Activated T-helper 1 cell treated with anti-CD3 and anti-CD28 coated beads, Interleukin-2, amount 50 U/mL, for 16 hours (primary cell): ENCODE measurements at places on chromosomes 16 and 17.

- no peak for DNase-seq
Observed at GRCh38 chr16:3088450-3088849, 10.6 kb downstream of the ZSCAN10 start.

DNA sequence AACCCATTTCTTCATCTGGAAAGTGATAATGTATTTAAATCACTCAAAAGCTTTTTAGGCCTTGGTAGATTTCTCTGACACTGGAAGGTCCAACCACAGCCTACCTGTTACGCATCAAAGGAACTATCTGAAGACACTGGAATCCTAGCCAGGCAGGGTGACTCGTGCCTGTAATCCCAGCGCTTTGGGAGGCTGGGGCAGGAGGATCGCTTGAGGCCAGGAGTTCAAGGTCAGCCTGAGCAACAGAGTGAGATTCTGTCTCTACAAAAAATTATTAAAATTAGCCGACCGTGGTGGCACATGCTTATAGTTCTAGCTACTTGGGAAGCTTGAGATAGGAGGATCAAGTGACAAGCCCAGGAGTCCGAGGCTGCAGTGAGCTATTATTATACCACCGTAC lies 18.4 kb upstream of the G6PC1 start:
- no peak for DNase-seq

GRCh38 chr16:67161595-67162058 lies 1.9 kb downstream of the FBXL8 start:
- no peak for DNase-seq

DNA sequence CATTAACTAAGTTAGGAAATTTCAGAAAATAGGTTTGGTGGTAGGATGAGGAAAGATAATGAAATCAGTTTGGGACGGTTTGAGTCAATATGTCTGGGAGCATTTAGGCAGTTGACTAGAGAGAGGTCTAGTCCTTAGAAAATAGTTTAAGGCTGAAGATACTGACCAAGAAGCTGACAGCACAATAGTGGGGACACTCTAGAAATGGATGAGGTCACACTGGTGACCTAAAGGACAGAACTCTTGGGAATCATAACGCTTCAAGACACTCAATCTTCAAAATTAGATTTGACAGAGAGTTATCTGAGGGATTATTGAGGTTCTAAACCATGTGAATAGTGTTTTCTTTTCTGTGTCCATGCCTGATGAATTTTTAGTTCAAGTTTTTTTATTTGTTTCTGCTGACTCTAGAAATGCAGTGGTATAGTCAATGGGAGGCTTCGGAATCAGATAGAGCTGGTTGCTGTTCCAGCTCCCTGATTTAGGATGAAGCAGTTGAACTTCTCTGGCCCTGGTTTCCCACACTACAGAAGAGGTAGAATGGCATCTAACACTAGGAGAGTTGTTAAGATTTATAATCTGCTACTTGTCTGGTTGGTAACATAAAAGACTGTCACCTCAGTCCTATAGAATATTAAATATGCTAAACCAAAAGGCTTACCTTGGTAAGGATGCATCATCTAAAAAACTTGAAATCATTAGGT lies 29.7 kb downstream of the MMD start:
- no peak for DNase-seq

DNA sequence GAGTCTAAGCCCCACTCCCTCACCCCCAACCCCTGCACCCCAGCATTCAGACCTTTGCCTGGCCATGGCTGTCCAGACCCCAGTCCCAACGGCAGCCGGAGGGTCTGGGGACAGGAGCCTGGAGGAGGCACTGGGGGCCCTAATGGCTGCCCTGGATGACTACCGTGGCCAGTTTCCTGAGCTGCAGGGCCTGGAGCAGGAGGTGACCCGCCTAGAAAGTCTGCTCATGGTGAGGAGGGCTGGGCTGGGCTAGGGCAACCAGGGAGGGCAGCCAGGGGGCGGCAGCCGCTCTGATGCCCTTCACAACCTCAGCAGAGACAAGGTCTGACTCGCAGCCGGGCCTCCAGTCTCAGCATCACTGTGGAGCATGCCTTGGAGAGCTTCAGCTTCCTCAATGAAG lies 14.4 kb downstream of the RIPOR1 start:
- no peak for DNase-seq

DNA sequence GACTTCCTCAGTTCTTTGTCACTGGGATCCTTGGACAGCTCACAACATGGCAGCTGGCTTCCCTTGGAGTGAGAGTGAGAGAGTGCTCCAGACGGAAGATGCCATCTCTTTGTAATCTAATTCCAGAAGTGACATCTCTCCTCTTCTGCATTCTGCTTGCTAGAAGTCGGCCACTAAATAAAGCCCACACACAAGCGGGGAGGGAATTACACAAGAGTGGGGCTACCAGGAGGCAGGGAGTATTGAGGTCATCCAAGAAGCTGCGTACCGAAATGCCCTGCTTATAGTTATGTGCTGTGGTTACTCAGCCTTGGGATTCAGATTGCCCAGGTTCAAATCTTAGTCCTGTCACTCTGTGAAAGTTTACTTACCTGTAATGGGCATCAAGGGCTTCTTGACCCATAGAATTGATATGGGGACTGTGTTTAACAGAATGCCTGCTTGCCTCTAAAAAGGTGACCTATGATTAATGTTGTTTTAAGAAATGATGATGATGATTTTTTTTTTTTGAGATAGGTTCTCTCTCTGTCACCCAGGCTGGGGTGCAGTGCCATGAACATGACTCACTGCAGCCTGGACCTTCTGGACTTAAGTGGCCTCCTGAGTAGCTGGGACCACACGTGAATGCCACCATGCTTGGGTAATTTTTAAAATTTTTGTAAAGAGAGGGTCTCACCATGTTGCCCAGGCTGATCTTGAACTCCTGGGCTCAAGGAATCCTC lies 120.9 kb upstream of the HS3ST2 start:
- DNase-seq: no peak

DNA sequence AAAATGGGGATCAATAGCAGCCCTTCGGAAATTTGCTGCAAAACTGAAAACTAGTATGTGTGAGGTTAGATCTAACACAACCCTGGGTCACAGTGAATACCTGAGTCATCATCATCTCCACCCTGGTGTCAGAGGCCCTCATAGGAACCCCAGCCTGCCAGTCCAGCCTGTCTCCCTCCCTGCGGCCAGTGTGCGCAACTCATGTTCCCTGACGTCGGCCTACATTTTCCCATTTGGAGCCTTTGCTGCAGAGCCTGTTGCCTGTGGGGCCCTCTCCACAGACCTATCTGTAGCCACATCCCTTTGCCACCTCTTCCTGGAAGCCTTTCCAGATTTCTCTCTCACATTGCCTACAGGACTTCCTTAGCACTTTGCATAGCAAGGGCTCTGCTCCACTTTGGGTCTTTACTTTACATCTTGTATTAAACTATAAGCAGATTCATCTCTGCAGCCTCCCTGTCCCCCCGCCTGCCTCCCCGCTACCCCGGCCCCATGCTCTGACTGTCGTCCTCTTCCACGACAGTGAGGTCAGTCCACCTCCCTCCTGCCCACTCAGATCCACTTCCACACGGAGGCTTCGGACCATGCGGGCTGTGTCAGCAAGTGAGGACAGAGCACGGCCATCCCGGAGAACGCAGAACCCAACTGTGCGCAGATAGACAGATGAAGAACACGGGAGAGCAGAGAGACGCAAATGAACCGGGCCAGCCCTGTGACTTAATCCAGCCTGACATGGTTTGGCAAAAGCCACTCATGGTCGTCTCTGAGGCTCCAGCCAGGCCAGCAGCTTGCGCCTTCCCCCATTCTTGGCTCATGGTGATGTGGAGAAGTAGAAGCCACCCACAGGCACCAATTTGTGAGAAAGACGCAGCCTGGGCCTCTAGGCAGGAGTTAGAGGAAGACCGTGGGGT lies 31.0 kb downstream of the NGFR start:
- no peak for DNase-seq
